ENCODE measurements at places on chromosomes 5 and 9. TPM values are rescaled to one million over a fixed set of nuclear protein-coding genes. Genes with fewer than 3 reads are reported as not detected.

TYRP1 gene
- not detected for total RNA-seq

SLC27A6 gene
- total RNA-seq: 2.1 TPM

- no peak for DNase-seq
Measured at GRCh38 chr5:94431696-94432095, 186.7 kb downstream of the KIAA0825 start.

GRCh38 chr5:17219006-17219422 is 1.6 kb downstream of the BASP1 start:
- peak; percentile 34 for DNase-seq

CNTFR gene
- 2.3 TPM for total RNA-seq

DNA sequence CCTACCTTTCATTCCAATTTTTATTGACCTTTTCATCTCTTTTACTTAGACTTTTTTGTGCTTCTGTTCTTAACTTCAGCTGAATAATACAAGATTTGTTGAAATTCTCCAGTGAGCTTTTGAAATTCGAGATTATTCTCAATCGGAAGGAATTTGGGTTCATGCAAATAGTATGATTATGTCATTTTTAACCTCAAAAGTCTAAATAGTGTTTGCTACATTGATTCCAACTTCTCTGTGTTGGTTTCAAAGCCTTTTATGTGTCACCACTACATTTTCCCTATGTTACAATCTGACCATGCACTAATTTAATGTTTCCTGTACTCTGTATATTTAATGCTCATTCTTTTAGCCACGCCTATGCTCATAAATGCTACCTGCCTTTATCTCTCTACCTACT is 44.1 kb downstream of the VPS13A start:
- DNase-seq: no peak

DNA sequence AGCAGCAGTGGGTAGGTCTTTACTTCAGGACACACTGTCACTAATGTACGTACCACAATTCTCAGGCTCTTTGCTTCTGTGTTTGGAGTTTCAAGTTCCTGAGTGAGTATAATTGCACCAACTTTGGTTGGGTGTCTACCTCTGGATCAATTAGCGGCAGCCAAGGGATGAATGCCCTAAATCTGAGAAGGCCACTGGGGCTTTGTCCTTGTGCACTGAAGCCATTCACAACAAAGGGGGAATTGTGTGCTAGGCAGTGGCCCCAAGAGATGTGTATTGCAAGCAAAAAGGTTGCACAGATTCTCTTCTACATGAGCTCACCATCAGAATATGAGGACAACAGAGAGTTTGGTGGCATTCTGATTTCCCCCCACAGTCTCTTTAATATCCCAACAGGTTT is 3.9 kb upstream of the PHF24 start:
- DNase-seq: no peak

TMEM232 gene
- 7.1 TPM for total RNA-seq

DNA sequence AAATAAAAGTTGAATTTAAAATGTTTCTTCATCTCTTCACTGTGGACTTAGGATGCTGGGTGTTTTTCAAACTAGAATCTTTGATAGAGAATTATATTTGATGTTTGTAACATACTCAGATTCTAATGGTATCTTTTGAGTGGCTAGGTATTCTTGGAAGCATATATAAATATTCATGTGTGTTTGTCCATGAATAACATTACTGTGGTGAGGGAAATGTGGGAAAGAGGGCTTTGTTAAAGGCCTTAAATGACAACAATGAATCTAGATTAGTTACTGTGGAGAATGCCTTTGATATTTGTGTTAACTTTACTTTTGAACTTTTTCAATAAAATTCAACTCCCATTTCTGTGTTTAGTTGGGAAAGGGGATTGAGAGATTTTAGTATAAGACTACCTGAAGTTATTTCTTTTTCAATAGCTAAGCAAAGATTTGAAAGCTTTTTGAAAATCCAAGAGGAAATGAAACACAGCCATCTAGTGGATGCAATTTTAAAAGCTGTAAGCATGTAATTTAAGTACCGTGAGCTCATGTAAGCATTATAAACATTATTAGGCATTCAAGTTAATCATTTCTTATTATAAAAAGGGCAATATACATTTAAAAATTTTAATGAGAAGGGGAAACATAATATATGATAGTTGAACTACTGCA is 69.6 kb downstream of the CCDC171 start:
- no peak for DNase-seq

DNA sequence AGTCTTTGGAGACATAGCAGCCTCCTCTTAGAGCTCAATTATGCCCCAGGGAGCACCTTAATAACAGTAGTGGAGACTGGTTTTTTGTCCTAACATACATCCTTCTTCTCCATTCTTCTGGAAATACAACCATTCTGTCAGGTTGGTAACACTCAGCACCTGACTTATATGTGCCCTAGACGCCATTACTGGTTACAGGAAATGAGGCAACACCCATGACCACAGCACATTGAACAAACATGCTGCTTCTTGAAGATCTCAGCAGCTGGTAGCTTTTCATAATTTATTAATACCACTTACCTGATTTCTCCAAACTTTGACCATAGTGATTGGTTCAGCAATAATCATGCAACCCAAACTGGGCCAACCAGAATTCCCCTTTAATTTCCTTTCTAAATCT is 25.1 kb upstream of the TRPM3 start:
- DNase-seq: no peak

GPR21 gene
- total RNA-seq: 3.4 TPM

GRCh38 chr5:126492939-126493338 is 69.7 kb downstream of the GRAMD2B start:
- no peak for DNase-seq

DNA sequence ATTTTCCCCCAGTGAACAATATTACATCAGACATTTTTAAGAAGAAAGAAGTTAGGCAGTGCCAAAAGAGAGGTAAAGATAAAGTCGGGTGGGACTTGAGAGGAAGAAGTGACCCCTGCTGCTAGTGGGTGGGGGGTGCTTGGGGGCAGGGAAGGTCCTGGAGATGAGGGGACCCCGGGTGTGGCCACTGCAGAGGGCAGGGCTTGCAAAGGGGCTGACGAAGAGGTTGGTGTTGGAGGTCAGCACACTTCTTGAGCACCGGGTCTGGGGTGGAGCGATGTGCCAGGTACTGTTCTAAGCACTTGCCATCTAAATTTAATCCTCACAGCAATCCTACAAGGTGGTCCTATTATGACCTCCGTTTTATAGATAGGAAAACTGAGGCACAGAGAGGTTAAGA is 62.0 kb downstream of the AMBP start:
- peak; percentile 2 for DNase-seq

- no peak for DNase-seq
Measured at GRCh38 chr5:109038209-109038840, 290.6 kb downstream of the FER start.

- DNase-seq: no peak
Measured at GRCh38 chr9:3043369-3043768, 199.5 kb upstream of the PUM3 start.

AUH gene
- total RNA-seq: 24.9 TPM

SLC36A2 gene
- not detected for total RNA-seq

NUDT12 gene
- total RNA-seq: 13.0 TPM

SMIM33 gene
- total RNA-seq: not detected

- no peak for DNase-seq
Measured at GRCh38 chr5:105639068-105639467, 2031.7 kb downstream of the EFNA5 start.

DNA sequence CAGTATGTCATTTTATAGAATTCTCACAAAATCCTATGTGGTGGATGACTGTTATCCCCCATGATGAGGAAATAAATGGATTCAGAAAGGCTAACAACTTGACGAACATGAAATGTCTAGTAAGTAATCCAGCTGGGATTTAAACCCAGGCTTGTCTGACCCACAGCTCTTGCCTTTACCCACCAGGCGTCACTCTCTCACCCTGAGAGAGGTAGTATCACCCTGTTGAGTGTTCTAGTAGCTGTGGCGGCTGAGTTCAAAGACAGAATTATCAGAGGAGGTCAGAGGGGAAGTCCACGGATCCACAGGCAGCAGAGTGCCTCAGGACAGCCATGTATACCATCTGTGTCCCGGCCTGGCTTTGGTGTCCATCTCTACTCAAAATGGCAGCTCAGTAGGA is 113.8 kb downstream of the ZNF462 start:
- no peak for DNase-seq

DNA sequence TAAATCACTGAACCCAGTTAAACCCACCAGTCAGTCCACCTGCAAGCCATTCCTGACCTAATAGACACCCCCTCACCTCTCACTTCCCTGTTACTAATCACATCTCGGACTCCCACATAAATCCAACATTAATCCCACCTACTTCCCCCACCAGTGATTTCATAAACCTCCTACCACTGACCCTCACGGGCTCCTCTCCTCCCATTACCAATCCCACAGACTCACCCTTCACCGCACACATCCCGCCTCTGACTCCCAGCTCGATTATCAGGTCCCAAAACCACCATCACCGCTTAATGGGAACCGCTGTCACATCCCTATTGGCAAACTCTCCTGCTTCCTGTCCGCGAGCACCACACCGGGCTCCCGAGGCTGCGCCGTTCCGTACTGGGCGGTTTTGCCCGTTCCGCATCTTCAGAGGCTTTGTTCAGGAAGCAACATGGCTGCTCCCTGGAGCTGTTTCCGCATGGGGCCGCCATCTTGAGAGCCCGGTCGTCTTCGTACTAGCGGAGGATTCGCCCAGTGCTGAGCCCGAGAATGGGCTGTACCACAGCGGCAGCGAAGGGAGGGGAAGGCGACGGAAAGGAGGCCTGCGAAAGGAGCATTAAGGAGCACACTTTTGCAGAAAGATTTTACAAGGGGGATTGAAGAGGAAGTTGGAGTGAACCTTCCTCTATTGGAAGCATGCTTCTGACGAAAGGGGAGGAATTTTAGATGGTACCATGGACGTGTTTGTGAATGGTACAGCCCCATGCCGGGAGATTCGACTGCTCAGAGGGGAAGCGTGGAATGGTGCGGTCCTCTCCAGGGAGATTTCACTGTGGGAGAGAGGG is at the start of gene ZNF300:
TSS of gene ZNF300 (minus strand) at position 502 of the 833 bp plus-strand sequence. CDS start 1,825 bp downstream, outside the sequence.
- peak; percentile 78 for DNase-seq

GRCh38 chr9:95327239-95327865 is 9.8 kb upstream of the FANCC start:
- DNase-seq: no peak

DNA sequence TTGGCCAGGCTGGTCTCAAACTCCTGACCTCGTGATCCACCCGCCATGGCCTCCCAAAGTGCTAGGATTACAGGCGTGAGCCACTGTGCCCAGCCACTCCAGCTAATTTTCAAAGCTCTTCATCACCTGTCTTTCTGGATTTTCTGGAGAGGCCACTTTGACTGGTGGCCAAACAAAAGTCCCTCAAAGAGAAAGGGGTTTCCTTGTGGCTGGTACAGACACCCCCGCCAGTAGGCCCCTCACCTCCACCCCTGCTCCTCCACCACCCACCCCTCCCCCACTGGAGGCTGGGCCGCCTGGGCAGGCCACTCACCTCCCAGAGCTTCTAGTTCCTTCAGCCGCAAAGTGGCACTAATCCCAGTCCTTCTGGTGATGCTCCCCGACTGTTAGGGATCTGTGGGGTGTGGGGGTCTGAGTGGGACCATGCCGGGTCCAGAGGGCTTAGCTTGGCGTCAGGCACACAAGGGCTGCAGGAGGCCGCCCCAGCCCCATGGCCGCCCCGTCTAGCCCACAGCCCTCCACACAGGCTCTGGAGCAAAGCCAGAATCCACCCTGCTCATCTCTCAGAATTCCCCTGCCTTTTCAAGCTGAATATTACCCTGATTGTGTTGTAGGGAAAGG is 182.0 kb upstream of the IER5L start:
- DNase-seq: no peak

TRIP13 gene
- 11.9 TPM for total RNA-seq

ADGRV1 gene
- 87.6 TPM for total RNA-seq

DNA sequence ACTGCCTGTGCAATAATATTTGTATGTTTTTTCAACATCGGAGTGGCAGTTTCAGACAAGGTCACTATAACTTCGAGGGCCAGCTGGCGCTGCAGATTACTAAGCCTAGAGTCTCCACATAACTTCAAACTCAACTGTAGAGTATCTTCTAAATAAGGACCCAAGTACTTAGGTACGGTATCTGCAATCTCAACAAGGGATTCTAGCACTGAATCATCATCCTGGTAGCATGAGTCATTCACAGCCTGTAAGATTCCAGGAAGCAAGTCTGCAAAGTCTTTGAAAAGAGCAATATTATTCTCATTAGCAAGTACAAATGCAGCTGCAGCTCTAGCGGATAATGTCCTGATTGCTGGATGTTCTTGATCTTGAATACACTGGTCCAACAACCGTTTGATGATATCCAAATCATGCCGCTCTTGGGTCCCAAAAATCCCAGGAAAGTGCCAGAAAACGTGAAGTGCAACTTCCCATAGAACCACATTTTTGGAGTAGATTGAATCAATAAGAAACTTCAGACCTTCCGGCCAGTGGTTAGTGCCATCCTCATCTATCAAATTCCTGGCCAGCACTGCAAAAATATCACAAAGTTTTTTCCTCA is 654 bp downstream of the RANBP6 start:
- no peak for DNase-seq

GRCh38 chr5:52708463-52708862 is 79.3 kb upstream of the ITGA1 start:
- no peak for DNase-seq

DNA sequence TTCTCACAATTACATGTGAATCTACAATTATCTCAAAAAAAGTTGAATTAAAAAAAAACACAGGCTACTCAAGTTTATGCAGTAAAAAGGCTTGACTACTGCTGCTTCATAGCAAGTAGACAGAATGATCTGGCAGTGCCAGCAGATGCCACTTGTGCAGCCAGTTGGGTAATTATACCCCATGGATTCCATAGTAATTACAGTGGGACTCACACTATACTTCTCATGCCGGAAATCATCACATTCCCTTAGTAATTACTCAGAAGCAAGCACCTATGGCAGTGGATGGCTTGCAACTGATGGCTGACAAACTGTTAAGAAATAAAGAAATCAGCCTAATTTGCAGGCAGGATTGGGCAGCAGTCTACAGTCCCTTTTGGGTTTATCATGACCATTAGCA is 463.2 kb upstream of the KLF4 start:
- no peak for DNase-seq

SPATA31D3 gene
- not detected for total RNA-seq

DNA sequence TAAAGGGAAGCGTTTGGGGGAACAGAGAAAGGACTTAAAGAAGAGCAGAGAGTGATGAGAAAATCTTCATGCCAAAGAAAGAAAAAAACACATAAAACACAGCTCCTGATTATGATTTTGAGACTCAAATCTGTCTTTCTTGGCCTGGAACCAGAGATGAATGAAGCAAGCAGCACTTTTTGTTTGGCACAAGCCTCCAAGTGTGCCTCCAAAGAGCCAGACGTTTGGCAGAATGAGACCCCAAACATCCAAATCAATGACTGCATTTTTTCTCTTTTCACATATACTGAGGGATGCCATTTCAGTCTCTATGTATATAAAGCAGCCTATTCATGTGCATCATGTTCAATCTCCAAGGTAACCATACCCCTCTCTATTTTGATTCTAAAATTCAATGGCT is 424.2 kb downstream of the TUSC1 start:
- no peak for DNase-seq

C9orf153 gene
- total RNA-seq: 0.69 TPM

All from progenitor cell of endocrine pancreas (in vitro differentiated cells).